ENCODE measurements at places on chromosomes 13 and 19.

DNA sequence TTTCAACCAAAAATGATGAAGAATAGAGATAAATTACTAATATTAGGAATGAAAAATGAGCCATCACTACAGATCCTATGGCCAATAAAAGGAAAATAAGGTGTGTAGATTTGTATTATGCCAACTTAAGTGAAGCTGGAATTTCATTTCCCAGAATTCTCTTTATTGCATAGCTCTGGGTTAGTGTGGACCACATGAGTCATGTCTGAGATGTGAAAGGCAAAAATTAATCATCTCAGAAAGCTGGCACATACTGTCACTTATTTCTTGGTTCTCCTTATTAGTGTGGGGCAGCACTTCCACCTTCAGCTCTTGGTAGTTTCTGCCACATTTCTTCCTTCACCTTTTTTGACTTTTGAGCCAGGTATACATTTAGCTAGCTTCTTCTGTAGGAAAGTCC, 82.6 kb downstream of the KATNAL1 start:
- no peak for DNase-seq

DNA sequence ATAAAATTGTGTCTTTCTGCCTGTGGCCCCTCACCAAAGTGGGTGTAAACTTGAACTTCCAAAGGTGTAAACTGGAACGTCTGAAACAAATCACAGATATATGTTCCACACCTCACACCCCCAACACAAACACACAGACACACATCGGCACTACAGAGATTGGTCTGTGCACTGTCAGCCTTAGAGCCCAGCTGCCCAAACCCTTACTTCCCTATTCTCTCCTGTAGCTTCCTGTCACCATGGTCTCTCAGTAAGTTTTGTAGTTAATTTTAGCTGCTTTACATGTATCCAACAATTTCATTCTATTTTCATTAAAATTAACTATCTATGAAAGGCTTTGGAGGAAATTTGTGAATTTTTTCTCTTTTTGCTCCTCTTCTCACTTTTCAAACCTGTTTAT, 5.4 kb downstream of the TM9SF2 start:
- DNase-seq = no peak

- no peak for DNase-seq
These were observed 11.4 kb downstream of the LPAR6 start for GRCh38 chr13:48401480-48401879.

- DNase-seq = no peak
These were observed 206.1 kb downstream of the DNAJC15 start for GRCh38 chr13:43229506-43229905.

DNA sequence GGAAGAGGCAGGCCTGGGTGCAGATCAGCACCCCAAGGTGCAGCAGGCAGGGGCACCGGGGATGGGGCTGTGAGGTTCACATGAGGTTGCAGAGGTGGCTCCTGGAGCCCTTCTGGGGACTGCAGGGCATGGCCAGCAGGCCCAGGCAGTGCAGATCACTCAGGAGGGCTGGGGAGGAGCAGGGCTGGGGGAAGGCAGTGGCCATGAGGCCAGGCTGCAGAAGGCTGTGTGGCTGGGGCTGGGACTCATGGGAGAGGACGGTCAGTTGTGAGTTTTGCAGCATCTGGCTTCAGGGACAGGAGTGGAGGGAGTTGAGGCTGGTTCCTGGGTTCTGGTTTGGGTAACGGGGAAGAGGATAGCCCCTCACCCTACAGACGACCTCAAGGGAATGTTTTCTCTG, 7.3 kb downstream of the WDR88 start:
- no peak for DNase-seq

GRCh38 chr19:4580021-4580901, 20.8 kb upstream of the SEMA6B start:
- no peak for DNase-seq

DNA sequence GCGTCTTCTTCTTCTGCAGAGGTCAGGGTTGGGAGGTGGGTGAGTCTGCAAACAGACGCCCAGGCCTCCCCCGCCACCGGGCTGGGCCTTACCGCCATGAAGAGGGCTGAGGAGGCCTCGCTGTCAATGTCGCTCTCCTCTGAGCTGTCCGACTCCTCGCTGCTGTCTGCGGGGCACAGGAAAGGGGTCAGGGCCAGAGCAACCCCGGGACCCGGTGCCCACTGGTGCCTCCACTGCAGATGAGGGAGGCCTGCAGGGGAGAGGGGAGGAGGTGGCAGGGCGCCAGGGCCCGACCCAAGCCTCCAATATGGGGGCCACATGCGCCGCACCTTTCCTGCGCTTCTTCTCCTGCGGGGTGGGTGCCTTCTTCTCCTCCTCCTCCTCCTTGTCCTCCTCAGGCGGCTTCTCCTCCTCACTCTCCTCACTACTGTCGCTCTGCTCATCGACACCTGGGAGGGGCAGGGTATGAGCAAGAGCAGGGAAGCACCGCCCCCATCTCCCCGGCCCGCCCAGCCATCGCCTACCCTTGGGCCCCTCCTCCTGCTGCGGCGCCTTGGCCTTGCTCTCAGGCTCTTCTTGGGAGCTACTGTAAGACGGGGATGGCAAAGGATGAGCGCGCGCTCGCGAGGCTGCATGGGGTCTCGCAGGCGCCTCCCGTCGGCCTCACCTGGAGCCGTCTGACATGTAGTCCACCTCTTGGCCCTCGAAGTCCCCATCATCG, 5.5 kb upstream of the PSPN start:
- no peak for DNase-seq

All from stimulated activated naive CD4-positive, alpha-beta T cell (primary cell).